Fibroblast of the aortic adventitia (primary cell): ENCODE measurements at places on chromosomes 6 and 20. TPM values are rescaled to one million over a fixed set of nuclear protein-coding genes. Genes with fewer than 3 reads are reported as not detected.
A peak's percentile ranks its signal among the peaks of the same experiment; 100 is the strongest.

The RAB44 gene
- total RNA-seq: not detected in 2 replicates

- DNase-seq: peak; percentile 54
Measured at GRCh38 chr6:108953681-108954080, 105.5 kb downstream of the ARMC2 start.

DNA sequence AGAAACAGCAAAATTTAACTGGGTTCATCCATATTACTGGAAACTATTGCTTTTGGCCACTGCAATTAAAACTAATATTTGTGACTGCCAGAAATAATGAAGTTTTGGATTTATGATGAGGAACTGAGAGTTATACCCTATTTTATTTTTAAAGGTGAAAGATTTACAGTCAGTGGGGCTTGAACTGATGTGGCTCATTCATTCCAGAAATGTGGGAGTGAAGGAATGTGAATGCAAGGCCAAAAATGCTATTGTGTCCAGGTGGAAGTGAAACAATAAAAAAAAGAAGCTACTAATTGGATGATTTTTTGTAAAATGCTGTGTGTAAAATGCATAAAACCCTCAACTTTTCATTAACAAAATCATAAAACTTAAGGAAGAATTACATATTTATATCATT is 491.9 kb downstream of the COL12A1 start:
- peak; percentile 8 for DNase-seq

- DNase-seq: peak; percentile 62
Measured at GRCh38 chr6:112086744-112087135, 542 bp downstream of the TUBE1 start.

DNA sequence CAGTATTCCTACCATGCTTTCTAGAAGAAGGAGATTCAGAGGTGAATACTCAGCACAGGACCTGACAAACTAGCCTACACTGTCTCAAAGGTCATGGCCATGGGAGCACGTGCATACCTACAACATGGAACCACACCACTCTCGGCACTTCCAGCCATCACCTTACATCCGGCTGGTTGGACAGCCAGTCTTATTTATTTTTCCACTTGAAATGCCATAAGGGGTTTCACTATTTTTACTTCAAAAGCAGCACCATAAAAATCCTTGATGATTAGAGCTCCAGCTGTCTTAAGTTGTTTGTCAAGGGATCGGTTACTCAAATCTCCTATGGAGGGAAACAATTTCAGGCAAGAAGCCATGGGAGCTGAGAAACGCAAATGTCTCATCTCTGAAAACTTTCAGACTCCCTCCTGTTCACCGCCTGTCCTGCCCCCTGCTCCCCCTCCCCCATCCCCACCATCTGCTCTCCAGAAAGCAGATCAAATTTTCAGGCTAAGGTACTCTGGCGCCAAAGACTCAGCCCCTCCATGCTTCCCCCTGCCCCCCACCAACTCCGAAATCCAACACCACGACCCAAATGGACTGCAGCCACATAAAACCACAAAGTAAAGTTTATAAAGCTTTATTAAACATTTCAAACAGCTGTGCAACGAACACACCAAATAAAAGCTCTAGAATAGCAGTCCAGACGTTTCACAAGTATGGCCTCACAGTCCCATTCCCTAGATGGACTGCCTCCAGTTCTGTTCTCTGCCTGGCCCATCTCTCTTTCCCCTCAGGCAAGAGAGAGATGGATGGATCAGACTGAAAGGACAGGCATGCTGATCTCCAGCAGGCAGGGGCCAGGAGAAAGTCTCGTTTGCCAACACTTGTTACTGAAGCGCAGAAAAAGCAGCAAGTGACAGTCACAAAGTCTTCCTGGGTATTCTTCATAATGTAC is 4.0 kb upstream of the NNAT start:
- no peak for DNase-seq

DNA sequence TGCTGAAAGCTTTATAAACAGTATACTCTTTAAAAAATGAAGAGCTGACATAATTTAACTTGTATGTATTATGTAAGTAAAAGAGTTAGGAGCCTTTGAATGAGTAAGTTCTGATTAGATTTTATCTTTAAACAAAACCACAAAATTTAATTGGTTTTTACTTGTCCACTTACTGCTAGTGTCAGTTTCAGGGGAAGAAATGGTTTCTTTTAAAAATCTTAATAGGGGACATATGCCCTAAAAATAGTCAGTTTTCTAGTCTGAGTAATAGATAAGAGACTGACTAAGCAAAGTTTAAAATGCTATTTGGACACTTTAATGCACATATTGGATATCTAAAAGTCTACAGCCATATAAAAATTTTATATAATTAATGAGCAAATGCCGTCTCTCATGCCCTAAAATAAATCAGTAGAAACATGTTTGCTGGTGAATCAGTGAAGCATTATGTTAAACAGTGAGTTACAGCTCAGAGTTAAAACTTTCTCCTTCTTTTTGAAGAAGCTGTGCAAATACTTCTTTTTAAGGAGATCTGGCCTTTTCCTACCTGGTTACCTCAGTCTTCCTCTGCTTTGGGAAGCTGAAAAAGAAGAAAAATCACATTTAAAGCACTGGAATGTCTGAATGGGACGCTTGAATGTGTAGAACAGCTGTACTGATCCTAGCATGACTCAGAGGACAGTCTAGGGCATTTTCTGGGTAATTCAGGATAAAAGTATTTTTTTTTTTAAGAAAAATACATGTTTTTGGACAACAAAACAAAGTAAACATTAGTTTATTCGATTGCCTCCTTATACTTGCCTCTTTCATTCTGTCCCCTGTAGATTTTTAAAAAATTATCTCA is 55.3 kb downstream of the CDH26 start:
- DNase-seq: no peak
